ENCODE measurements at places on chromosomes 13 and 19.

DNA sequence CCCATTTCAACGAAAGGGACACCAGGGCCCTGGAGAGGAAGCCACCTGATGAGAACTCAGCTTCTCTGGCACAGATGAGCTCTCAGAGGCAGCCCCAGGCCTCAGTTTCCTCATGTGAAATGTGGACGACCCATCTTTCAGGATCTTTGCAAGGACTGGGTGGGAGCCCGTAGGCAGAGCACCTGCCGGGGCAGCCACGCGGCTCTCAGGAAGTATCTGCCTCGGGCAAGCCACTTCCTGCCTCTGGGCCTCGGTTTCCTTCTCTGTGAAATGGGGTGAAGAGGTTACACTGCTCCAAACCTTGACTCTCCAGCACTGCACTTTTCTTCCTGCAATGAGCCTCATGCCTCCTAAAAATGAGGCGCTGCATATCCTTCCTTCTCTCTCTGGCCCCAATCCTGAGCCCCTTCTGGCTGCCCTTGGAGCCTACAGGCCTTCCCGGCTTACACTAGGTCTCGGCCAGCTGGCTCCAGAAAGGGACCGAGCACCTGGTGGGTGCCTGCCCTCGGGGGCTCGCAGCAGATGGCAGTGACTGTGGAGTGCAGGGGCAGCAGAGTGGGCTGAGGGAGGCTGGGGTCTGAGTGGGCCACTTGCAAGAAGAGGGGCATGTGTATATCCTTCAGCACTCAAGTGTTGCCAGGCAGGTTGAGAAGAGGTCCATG lies 3.5 kb downstream of the SSBP4 start:
- no peak for DNase-seq

- DNase-seq, result no peak
Observed at GRCh38 chr13:61192826-61193225, 222.8 kb downstream of the PCDH20 start.

DNA sequence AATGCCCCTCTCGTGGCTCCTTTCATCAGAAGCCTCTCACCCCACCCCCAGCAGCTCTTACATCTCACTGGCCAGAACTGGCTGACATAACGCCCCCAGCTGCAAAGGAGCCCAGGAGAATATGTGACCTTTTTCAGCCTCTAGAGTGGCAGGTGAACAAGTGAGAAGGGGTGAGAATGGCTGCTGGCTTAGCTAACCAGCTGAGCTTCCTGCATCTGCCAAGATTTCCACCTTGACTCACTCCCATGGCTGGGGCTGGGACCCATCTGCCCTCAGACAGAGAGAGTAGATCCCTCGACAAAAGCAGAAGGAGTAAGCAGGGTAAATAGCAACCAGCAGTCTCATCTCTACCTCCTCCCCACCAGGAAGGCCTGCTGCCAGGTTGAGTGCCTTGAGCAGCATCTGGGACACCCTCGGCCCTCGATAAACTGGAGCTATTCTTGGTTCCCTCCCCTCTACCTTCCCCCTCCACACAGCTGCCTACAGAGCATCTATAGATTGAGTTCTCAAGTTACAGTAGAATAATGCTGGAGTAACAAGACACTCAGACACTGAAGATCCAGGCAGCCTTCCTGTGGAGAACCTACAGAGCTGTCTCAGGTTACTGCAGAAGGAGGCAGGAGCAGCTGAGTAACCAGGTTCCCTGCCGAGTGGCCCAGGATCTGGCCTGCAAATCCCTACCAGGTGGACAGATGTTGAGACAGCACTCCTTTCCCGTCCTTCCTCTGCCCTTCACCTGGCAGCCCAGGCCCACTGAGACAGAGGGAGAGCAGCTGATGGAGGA lies 15.5 kb downstream of the KASH5 start:
- DNase-seq, result no peak

DNA sequence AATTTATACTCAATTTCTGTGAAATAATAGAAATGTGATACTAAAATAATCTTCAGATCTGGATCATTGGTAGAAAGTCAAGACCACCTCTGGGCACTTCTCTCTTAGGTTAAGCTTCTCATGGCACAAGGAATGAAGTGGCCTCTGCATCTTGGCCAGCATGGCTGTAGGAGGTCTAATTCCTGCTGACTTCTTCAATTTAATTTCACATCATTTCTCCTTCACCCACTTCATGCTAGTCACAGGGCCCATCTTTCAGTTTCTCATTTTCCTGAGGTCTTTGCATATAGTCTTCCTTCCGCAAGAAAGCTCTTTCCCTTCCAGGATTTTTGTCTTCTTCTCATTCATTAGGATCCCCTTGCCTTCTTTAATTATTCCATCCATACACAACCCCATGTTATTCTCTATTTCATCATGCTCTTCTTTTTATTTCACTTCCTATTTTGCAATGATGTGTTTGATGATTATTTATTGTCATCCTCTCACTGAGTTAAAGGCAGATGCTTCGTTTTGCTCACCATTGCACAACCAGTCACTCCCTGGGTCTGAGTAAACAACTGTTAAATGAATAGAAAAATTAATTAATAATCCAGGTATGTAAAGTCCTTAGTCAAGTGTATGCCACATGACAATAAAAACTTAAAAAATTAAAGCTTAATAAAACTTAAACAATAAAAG lies 397.4 kb downstream of the SPRY2 start:
- no peak for DNase-seq

- no peak for DNase-seq
Observed at GRCh38 chr13:90091611-90092010, 1255.9 kb upstream of the MIR17HG start.

- DNase-seq, result no peak
Observed at GRCh38 chr13:32317716-32318465, 2.6 kb downstream of the BRCA2 start.

GRCh38 chr19:12293777-12294248 lies 870 bp downstream of the ZNF44 start:
- peak; percentile 25 for DNase-seq

DNA sequence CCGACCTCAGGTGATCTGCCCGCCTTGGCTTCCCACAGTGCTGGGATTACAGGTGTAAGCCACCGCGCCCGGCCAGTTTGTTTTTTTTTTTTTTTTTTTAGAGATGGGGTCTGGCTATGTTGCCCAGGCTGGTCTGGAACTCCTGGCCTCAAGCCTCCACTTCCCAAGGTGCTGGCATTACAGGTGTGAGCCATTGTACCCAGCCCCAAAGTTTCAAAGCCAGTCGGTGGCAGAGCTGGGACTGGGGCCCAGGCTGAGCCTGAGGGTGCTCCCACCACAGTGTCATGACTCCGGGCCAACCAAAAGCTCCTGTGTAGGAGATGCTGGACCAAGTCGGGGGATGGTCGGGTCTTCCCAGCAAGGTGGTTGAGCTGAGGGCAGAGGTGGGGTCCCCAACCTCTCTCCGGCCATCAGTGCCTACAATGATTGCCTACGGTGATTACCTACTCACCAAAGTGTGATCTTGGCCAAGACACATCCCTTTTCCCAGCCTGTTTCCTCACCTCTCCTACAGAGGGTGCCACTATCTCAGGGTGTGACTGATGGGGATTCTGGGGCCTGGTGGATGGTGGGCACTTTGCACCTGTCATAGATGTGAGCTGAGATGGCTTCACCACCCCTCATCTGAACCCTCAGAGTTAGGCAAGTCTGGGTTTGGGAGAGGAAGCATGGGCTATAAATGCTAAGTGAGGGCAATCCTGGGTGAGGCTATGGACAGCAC lies 5.9 kb upstream of the SAMD1 start:
- DNase-seq, result no peak

GRCh38 chr13:51767100-51767499 lies 36.9 kb downstream of the DHRS12 start:
- DNase-seq, result no peak

DNA sequence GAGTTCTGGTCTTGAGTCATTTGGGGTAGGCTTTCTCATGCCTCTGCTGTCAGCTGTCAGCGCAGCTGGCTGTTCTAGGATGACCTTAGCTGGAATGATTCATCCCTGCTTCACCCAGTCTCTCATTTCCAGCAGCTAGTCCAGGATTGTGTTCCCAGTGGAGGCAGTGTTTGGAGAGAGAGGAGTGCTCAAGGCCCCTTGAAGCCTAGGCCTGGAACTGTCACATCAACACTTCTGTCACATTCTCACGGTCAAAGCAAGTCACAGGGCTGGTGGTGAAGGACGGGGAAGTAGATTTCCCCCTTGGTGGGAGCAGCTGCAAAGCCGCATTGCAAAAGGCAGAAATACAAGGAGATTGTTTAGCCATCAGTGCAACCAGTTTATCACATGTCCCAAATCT lies 15.2 kb downstream of the TPT1 start:
- no peak for DNase-seq

- no peak for DNase-seq
Observed at GRCh38 chr13:25114220-25114619, 18.3 kb downstream of the PABPC3 start.

DNA sequence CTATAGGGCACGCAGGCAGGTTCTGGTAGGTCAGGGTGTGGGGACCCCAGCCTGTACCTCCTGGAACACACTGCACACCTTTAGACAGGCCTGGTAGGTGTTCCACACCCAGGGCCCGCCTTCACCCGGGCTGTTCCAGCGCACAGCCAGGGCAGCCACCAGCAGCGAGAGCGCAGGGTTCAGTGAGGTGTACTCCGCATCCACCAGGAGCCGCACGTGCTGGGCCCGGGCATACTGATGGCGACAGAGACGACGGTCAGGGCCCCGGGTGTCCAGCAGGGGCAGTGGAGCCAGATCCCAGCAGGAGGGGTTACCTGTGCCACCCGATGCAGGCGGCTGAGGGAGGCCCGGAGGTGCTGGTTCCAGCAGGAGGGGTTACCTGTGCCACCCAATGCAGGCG lies 6.0 kb downstream of the PRODH2 start:
- no peak for DNase-seq

DNA sequence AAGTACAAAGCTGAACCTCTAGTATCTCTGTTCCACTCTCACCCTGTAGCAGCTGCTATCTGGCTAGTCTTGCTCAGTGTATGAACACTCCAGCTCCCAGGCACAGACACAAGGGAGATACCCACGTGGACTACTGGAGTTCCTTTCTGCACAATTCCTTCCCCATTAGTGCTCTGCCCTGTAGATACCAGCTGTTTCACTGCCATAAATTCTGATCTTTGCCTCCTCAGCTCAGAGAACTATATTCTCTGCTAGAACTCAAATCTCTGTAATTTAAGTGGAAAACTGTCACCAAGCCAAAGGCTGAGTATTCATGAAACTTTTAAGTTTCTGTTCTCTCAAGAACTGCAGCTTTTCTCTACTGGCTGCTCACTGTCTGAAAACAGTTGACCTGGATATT lies 273.7 kb downstream of the DIAPH3 start:
- DNase-seq, result no peak

DNA sequence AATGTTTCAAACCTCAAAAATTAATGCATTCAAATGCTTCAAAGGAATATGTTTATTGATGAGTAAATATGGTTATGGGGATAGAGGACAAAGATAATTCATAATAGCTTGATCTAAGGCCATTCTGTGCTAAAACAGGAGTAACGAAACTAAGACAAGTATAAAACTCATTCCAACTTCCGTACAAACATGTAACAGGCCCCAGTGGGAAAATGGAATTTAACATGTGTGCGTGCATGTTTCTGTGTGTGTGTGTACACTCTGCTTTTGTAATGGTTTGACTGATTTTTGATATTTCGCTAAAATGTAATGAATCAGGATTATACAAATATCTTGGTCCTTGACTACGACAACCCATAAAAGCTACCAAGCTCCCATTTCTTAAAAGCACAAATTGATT lies 91.0 kb downstream of the KLF12 start:
- DNase-seq, result no peak

DNA sequence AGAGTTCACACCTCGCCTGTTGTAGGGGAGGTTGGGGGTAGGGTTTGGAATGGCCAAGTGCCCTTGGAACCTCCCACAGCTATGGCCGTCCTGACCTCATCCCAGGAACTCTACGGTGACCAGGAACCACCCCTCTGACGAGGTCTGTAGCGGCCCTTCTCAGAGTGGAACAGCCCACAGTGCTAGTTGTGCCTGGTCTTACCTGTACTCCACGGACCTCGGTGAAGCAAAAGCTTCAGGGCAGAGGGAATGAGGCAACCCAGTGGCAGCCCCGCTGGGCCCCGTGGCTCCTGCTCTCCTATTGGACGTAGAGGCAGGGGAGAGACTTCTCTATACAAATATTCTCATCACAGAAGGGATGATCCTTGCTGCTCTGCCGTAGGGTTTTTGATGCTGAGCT lies 7.1 kb downstream of the TSSK6 start:
- DNase-seq, result no peak

- no peak for DNase-seq
Observed at GRCh38 chr19:16205205-16206045, 7.7 kb downstream of the AP1M1 start.
